Foreskin melanocyte (primary cell): ENCODE measurements at places on chromosomes 5 and 9.

GRCh38 chr9:4666042-4666699 is at the start of gene SPATA6L:
SPATA6L (minus strand) TSS chr9:4666480; CDS start chr9:4666250, 230 bp downstream.
- no peak for DNase-seq

- no peak for DNase-seq
Measured at GRCh38 chr5:174547814-174548213, 176.6 kb upstream of the MSX2 start.

GRCh38 chr9:35935755-35936509 is 22.0 kb downstream of the OR2S2 start:
- peak; percentile 43 for DNase-seq

- no peak for DNase-seq
Measured at GRCh38 chr5:140360101-140360500, at the start of gene SLC4A9. SLC4A9 (plus strand) TSS chr5:140360194; CDS start chr5:140360237, 43 bp downstream.

- DNase-seq, result peak; percentile 69
Measured at GRCh38 chr9:14372437-14373335, 58.7 kb upstream of the NFIB start.

GRCh38 chr5:131545845-131546244 is 89.2 kb downstream of the RAPGEF6 start:
- no peak for DNase-seq

- DNase-seq, result peak; percentile 74
Measured at GRCh38 chr5:33997331-33997983, 10.4 kb downstream of the AMACR start.

GRCh38 chr9:16386007-16386826 is 484.3 kb downstream of the BNC2 start:
- no peak for DNase-seq

DNA sequence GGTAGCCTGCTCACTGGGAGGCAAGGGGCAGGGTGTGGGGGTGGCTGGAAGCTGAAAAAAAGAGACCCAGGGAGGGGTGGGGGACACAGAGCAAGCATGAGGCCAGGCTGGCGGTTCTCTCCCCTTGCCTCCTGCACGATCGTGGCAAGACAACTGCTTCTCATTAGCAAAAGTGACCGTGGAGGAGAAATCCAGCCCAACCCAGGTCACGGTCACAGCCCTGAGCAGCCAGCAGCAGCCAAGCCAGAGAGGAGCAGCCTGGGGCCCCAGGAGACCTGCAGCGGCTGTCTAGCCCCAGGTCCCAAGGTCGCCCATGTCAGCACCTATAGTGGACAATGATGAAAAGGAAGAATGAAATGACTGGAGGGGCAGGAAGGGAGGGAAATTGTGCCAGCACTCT is 89.1 kb downstream of the NRG2 start:
- no peak for DNase-seq

GRCh38 chr9:127211983-127212382 is 52.6 kb upstream of the GARNL3 start:
- DNase-seq, result no peak

DNA sequence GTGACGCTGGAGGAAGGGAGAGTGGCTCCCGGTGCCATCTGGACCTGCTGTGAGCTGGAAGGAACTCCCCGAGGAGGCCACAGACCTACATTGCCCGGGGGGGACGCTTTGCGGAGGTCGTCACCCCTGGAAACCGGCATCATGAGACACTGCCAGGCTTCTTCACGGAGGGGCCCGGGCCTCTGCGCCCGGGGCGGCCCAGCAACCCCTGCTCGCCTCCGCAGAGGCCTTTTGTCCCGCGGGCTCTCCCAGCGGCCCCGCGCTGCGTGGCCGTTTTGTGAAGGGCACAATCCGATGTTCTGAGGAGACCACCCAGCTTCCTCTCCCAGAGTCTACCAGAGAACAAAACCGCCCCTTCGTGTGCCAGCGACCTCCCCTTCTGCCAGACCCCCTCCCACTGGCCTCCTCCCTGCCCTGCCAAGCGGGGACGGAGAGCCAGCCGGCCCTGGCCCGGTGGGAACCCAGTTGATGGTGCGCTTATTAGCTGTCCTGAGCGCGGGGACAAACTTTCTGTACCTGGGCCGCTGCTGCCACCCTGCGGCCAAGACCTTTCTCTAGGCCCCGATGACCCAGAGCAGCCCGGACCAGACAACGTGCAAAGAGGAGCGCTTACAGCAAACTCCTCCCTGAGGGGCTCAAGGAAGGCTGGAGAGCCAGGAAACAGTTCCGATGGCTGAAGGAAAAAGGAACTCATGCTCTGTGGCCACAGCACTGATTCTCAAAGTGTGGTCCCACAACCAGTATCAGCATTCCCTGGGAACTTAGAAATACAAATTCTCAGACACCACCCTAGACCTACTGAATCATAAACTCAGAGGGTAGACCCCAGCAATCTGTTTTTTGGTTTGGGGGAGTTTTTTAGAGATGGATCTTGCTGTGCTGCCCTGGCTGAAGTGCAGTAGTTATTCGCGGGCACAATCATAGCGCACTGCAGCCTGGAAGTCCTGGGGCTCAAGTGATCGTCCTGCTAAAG is 86.7 kb downstream of the SLC1A3 start:
- peak; percentile 73 for DNase-seq

DNA sequence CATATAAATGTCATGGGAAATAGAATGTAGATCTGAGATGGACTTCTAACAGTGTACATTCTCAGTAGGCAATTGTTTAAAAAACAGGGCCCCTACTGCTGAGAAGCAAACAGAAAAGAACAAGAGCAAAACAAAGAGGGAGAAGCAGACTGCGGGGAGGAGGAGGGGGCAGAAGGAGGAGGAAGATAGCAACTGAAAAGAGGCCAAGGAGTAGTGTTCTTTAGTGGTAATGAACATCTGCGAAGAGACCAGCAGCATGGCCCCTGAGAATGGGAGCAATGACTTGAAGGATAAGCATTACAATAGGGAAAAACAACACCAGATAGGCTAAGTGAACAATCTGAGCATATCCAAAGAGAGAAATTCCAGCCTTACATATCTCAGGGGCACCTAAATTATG is 36.8 kb downstream of the HAPLN1 start:
- no peak for DNase-seq

- DNase-seq, result no peak
Measured at GRCh38 chr5:16889203-16889971, 46.7 kb downstream of the MYO10 start.

- DNase-seq, result no peak
Measured at GRCh38 chr9:117672369-117672768, 31.8 kb upstream of the TLR4 start.
